ENCODE measurements at places on chromosomes 11 and 22.

DNA sequence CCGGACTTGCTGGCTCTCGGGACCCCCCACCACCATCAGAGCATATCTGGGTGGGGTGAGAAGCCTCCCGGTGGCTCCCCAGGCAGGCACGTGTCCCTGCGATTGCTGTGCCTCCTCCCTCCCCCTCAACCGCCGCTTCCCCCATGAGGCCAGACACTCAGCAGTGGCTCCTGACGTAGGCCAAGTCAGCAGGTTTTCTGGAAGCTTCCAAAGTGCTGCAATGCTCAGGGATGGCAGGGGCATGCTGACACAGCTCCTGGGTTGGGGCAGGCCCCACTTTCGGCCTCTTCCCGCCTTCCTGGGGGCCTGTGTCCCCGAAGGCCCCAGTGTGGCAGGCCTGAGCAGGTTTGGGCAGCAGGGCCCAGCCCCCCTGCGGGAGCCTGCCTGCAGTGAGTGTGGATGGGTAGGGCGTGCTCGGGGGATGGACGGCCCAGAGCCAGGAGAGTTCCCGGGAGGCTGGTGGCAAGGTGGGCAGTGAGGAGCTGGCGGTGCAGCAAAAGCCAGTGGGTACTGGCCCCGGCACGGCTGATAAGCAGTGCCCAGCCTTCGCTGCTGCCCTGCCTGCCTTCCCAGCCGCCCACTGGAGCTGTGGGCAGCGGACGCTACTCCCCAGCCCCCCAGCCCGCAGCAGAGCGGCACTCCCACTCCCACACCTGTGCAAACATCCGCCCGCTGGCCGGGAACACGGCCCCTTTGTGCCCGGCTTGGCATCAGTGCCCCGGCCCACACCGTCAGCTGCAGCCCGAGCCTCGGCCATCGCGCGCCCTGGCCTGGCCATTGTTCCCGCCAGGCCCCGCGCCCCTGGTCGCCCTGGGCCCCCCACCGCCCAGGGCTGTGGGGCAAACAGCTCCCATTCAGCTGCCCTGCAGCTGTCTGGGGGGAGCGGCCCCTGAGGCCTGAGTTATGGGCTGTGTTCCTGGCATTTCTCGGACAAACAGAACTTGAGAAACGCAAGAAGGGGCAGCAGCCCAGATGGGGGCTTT, 125.0 kb downstream of the KCNQ1OT1 start:
- DNase-seq: no peak

GRCh38 chr11:30358536-30358935, 35.6 kb downstream of the ARL14EP start:
- no peak for DNase-seq

GRCh38 chr11:10858439-10859325, 829 bp upstream of the ZBED5 start:
- no peak for DNase-seq

DNA sequence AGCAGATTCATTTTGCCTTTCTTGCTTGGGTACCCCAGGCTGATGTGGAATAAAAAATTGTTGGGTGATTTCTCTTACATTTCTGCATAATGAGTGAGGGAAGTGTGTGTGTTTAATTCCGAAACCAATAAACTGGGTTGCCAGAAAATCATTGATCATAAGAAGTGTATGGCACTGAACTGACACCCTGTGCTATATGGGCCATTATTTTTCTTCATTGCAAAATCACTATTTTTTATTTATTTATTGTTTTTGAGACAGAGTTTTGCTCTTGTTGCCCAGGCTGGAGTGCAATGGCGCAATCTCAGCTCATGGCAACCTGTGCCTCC, 14.6 kb upstream of the HIKESHI start:
- DNase-seq: no peak

DNA sequence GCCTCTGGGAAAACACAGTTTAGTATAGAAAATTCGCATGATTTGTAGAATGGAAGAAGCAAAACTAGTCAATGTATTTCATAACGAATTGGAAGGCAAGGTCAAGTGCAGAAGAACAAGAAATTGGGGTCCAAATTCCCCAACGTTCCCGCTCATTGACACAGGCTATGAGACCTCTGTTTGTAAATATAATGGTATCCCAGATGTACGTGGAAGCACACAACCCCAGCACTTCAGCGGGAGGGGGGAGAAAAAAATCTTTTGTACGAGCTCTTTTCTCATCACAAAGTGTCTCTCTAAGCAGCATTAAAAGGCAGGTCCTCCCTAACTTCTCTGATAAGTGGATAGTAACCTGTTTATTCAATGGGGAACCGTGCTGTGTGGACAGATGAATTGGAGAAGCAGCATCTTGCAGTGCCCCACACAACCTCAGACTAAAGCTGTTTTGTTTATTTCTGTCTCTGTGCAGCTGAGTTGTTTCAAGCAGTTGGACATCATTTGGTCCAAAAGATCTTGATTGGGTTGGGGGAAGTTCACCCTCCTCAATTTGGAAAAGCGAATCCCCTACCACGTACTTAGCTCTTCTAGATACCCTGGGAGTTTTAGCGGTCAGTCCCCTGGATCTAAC, 1.1 kb upstream of the GAB2 start:
- peak; percentile 2 for DNase-seq

DNA sequence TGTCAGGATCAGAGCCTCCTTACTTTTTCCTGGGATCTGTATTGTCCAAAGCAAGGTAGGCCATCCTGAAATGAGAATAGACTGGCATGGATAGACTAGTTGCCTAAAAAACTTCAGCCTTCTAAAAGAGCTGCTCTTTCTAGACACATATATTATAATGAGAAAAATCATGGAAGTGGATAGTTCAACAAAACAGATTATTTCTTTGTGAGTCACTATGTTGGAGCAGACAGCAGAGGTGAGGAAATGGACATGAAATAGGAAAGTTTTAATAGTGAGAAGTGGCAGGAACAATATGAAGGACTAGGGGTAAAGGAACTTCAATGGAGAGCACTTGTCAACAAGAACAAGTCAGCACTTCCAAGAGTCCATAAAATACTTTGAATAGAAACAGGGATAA, 101.9 kb upstream of the ANO3 start:
- no peak for DNase-seq

DNA sequence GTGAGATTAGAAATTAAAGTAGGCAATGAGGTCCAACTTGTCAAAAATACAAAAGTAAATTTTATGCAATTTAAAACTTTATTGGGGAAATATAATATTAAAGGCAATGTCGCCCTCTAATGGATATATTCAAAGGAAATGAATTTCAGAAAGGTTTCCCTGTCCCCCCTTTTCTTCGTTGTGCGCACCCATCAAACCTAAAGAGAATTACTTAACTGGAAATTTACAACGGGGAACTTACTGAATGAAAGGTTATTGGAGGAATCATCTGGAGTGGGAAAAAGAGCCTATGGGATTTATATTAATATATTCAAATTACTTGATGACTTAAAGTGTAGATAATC, 1.7 kb upstream of the ABTB2 start:
- DNase-seq: no peak

- DNase-seq: peak; percentile 9
These were observed 6.0 kb upstream of the ACR start for GRCh38 chr22:50731811-50732624.

- peak; percentile 99 for DNase-seq
These were observed at the start of gene ANAPC15 for GRCh38 chr11:72112143-72112977. Gene ANAPC15 (minus strand): TSS chr11:72112695. CDS start chr11:72111276, 1,419 bp downstream.

DNA sequence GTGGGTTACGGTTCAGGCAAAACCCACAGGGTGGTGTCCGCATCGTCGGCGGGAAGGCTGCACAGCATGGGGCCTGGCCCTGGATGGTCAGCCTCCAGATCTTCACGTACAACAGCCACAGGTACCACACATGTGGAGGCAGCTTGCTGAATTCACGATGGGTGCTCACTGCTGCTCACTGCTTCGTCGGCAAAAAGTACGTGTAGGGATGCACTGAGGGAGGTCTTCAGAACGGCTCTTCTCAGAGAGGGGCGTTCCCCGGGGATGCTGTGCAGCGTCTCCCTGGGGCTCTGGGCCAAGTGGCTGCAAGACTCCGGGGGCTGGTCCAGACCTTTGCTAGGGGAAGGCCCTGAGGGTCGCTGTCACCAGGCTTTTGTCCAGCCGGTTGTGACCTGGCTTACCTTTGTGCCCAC, 1.3 kb downstream of the ACR start:
- DNase-seq: no peak

DNA sequence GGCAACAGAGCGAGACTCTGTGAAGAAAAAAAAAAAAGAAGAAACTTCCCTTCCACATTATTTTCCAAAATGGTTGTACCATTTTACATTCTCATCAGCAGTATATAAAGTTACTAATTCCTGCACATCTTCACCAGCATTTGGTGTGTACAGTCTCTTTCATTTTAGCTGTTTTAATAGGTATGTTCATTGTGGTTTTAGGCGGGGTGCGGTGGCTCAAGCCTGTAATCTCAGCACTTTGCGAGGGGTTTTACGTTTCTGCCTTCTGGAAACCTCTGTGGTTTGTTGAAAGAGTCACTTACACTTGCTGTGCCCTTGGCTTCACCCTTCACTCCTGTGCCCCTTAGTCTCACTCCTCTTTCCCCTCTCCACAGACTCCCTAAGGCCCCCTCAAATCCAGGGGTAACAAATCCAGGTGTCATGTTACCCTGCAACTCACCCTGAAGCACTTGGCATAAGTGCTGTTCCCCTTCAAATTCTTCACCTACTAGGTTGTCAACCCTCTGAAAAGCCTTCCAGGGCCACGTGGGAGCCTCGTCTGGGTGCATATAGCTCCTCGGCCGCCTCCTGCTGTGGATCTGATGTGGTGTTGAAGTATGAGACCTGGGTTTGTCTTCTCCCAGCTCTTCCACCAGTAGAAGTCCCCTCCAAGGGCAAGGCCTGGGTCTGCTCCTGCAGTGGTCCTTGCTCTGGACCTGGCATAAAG, 20.8 kb downstream of the TOB2 start:
- no peak for DNase-seq

DNA sequence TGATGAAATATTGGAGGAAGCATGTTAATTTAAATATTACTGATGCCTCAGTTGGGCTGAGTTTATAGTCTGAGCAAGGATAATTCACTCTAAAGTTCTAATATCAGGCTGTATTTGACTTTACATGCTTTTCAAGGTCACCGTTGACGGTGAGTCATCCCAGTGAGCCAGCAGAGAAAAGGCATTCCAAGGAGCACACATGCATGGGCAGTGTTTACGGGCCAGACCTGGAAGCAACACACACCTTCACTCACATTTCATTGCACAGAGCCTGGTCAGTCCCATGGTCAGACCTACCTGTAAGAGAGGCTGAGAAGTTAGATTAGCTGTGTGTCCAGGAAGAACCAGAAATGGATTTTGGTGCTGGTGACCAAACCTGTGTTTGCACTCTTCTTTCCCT, 53.5 kb downstream of the COMMD9 start:
- peak; percentile 13 for DNase-seq

DNA sequence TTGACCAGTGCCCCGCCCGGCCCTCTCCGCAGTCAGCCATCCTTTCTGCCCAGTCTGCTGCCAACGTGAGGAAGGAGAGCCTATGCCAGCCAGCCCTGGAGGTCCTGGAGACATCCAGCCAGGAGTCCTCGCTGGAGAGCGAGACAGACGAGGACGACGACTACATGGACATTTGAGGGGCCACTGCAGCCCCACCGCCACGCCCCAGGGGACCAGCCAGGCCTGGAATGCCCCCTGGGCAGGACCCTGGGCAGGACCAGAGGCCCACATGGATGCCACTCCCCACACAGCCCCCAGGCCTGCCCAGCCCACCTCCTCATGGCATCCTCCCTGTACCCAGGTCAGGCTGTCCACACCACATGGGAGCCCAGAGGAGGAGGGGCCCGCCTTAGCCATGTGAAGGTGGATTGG, 3.3 kb upstream of the SUSD2 start:
- no peak for DNase-seq

DNA sequence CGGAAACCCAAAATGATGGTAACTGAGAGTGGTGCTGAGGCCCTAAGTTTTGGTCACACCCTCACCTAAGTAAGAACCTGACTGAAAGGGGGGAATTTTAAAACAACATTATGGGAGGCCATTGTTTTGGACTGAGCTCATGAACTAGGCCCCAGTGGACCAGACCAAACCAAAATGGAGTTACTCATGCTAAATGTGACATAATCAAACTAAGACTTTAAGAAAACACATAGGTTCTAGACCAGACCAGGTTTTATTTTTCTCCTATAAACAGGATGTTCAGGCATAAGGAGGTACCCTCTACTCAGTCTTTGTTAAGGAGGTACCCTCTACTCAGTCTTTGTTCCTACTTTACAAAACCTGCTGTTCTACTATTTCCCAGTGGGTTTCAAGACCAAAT, 7.4 kb upstream of the EI24 start:
- no peak for DNase-seq

- no peak for DNase-seq
These were observed 208.4 kb upstream of the TBCEL start for GRCh38 chr11:120815319-120816100.

- DNase-seq: no peak
These were observed 432.2 kb downstream of the TBC1D22A start for GRCh38 chr22:47194476-47195155.

DNA sequence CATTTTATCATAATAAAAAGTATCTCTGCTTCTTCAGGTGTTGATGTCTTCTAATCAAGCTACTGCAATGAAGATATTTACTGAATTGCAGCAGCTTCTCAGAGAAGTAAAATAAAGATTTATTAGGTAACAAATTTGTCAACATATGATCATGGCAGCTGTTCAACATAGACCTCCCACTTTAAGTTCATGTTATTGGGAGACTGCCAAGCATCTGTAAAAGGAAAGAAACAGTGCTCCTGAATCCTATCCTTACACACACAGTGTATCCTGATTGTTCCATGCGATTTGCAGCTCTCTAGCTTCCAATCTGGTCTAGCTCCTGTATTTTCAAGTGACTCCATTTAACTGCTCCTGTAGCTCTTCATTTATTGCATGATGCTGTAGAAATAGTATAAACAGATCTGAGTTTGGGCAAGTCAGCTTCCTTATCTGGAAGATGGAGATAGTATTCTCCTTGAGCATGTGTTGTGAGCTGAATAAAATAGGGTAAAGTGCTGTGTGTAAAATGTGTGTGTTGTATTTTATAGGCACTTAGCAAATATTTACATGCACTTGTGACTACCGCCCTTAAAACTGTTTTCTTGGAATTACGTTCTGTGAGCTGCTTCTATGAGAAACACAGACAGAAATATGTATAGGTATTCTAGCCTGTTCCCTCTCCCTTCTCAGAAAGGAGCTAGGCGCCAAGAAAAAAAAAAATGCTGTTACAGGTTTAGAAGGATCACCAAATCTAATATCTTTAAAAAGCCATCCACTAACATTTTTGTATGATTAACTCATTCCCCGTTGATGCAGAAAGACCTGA, 290.6 kb downstream of the JRKL start:
- DNase-seq: no peak

- DNase-seq: no peak
These were observed 18.2 kb downstream of the LIMK2 start for GRCh38 chr22:31230155-31230870.

DNA sequence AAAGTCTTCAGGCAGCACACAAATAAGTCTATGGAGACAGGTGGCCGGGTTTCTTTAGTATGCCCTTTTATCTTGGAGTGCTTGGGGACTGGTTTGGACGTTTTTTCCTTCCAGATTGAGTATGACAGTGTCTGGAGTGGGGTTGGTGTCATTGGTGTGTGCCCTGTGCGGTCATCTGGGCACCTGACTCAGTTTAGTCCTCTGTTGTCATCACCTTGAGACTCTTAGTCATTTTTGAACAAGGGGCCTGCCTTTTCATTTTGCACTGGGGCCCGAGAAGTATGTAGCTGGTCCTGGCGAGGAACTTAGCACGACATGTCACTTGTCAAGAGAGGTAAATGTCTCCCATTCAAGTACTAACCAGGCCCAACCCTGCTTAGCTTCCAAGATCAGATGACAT, 27.2 kb upstream of the MYO18B start:
- no peak for DNase-seq

GRCh38 chr11:108975026-108975425, 310.2 kb downstream of the DDX10 start:
- DNase-seq: no peak

Data from brain microvascular endothelial cell (primary cell).